ENCODE measurements at places on chromosomes 12 and 14. TPM values are rescaled to one million over a fixed set of nuclear protein-coding genes. Genes with fewer than 3 reads are reported as not detected.

- no peak for DNase-seq
These were observed 299.2 kb upstream of the FKBP4 start for GRCh38 chr12:2495417-2496112.

GRCh38 chr12:64304571-64304970, 82.5 kb upstream of the KICS2 start:
- no peak for DNase-seq

DNA sequence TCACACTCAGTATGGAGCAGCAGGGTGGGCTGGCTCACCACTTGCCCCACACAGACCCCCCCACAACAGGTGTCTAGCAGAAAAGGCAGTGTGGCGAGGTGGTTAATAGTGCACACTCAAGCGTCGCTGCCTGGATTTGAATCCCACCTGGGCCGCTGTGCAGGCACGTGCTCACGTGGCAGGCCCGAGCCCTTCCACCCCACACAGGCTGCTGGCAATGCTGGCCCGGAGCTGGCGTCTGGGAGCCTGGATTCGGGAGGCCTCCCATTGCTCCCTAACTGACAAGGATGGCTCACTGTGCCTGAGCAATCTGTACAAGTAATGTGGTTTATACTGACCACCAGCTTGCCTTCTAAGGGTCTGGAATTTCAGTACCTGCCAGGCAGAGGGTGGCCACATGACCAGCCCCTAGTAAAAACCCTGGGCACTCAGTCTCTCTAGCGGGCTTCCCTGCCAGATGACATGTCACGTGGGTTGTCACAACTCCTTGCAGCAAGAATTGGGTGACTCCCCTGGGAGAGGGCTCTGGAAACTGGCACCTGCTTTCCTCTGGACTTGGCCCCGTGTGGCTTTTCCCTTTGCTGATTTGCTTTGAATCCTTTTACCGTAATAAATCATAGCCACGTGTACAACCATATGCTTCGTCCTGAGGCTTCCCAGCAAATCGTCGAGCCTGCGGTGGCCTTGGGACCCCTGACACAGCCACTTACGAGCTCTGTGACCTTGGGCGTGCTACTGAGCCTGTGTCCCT, 72.8 kb downstream of the SCARB1 start:
- DNase-seq = no peak

GRCh38 chr14:87944987-87945604, 47.9 kb downstream of the GALC start:
- peak; percentile 20 for DNase-seq

DNA sequence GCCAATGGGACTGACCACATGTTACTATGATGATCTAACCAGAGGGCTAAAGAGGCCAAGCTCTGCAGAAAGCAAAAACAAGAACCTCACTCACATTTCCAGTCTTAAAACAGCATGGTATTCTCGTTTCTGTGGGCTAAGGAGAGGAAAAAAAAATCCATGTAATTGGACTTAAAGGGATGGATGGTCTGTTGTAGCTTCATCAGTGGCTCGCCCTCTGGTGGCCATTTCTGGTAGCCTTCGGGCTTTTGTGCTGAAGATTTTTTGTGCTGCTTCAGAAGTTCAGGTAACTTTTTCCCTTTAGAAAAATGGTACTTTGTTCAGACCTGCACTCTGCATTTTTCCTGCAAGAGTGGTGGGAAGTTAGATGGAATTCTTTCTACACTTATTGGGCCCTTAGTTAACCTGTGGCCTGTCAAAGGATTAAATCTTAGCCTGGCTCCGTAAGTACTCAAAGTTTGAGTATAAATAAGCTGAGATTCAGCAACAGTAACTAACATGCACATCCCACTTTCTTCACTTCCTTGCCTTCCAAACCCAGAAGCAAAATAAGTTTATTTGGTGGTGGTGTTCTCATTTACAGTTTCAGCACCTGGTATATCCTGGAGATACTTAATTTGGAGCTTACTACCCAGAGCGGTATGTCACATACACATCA, 22.3 kb downstream of the DCAF4 start:
- no peak for DNase-seq

DNA sequence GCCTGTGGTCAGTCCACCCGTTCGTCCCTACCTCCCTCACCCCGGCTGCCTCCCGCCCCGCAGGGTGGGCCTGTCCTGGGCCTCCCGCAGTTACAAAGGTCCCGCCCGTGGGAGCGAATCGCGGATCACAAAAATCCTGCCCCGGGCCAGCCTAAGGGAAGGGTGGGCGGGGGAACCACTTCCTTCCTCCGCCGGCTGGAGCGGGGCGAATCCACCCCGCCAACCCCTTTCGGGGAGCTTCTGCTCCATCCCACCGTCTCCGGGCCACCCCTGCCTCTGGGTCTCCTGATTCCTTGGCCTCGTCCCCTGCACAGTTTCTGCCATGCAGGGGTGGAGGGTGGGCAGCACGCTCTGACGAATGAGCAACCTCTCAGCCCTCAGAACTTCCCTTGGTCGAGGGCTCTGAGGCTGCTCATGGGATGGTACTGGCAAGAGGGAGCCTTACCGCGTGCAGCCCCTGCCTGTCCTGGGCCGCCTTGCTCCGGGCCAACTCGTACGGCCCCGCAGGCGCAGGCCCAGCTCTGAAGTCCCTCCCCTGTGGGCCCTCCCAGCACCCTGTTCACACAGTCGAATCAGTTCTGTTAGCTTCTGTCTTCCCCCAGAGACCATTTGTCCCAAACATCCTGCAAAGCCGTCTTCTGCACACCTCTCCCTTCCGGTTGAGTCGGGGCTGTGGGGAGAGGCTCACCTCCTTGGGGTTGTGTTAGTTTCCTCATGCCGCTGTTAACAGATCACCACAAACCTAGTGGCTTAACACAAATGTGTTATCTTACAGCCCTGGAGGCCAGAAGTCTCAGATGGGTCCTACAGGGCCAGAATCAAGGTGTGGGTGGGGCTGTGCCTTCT, 589 bp upstream of the HVCN1 start:
- DNase-seq = no peak

- no peak for DNase-seq
These were observed 35.1 kb upstream of the TBC1D15 start for GRCh38 chr12:71804505-71804904.

DNA sequence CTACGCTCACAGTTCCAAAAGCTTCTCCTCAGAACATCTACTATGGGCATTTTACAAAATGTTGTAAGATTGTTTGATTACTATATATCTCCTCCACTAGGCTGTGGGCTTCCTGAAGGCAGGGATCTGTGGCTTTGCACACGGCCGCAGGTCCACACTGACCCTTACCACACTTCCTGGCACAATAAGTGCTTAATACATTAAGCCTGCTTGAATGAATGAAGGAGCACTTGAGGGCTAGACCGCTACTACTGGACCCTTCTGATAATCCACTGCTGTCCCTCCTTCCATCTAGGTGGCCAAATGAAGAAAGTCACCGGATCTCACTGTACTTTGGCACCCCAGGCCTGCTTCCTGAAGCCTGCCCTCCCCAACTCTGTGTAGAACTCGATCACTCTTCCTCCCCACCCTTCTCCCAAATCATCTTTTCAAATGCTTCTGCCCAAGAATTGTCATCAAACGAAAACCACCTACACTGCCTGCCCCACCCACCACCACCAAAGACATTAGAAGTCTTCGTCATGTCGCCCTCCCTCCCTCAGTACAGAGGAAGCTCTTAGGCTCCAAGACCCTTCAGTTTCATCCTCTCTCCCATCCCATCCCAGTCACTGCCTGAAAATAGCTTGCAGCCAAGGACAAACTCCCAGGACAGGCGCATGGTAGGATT, 596 bp upstream of the ZBTB39 start:
- no peak for DNase-seq

- DNase-seq = peak; percentile 31
These were observed 5.8 kb upstream of the TBPL2 start for GRCh38 chr14:55446127-55446736.

- no peak for DNase-seq
These were observed 5.7 kb downstream of the RAB35 start for GRCh38 chr12:120110550-120111501.

- peak; percentile 35 for DNase-seq
These were observed 1.2 kb downstream of the ZNF641 start for GRCh38 chr12:48349471-48349870.

The SLC8A3 gene
- polyA plus RNA-seq = 8.5 TPM

The SERPINA10 gene
- polyA plus RNA-seq = 0.03 TPM

The SLC38A6 gene
- 15.6 TPM for polyA plus RNA-seq
